Endothelial cell of umbilical vein (primary cell): ENCODE measurements at places on chromosomes 4 and X. TPM values are rescaled to one million over a fixed set of nuclear protein-coding genes. Genes with fewer than 3 reads are reported as not detected.
A peak's percentile ranks its signal among the peaks of the same experiment; 100 is the strongest.

HSFX4 gene
- not detected in 2 replicates for total RNA-seq

UGT8 gene
- total RNA-seq = 0.11 and 0.14 TPM in 2 replicates

DNA sequence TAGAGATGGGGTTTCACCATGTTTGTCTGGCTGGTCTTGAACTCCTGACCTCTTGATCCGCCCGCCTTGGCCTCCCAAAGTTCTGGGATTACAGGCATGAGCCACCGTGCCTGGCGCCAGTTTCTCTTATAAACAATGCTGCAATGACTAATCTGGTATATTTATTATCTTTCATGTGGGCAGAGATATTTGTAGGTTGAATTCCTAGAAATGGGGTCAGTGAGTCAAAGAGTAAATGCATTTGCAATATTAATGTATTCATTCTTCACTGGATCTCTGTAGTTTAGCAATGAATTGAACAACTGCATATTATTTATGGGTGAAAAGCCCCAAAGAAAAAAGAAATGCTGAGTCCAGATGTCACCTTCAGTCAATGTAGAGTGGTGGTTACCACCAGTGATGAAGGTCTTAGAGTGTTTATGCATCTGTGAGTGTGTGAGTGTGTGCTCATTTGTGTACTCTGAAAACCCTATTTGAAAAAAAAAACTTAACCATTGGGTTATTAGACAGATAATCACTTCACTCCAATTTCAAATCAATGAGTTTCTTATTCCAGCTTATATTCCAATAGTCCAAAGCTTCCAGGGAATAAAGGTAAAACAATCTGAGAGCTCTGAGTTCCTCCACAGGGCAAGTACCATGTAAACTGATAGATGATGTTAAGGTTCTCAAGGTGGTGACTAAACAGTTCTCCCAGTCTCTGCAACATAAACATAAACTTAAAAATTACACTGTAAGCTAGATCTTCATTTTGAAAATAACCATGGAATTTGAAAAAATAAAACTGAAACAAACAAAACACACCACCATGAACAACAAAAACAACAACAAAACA is 22.6 kb upstream of the CD38 start:
- peaks cover 16% of the 10 kb centered on the region for H3K4me1 ChIP-seq
- peak; percentile 49 for DNase-seq
- H3K4me3 ChIP-seq = no peak overlapping the region
- no peaks in the 10 kb centered on the region for H3K36me3 ChIP-seq

DNA sequence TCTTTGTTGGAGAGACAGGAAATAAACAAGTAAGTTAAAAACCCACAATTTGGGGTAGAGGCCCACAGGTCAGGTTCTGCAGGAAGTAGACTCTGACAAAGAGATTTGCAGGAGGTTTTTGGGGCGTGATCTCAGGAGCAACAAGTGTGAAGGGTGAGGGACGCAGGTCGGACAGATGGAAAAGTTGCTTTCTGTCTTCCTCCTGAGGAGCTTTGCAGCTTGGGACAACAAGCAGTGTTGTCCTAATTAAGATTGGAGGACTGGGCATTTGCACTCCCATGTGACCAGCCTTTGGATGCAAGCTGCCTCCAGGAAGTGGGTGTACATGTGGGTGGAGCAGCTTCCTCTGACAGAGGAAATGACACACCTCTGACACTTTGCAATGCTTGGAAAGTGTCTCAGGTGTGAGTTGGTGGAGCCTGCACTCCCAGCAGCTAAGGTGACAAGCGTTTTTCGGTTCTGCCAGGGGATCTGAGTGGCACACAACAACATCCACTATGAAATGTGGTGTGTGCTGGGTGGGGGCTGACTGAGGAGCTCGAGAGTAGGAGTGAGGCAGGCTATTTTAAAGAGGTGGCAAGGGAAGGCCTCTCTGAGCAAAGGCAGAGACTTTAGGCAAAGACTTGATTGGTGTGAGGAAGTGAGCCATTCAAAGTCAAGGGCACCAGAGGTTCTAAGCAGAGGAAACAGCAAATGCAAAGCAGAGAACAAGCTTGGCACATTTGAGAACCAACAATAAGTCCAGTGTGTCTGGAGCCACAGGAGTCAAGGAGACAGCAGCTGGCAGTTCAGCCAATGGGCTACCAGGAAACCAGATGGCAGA is 339.8 kb upstream of the GATB start:
- peaks cover 13% of the 10 kb centered on the region for H3K4me1 ChIP-seq
- H3K27ac ChIP-seq = no peak overlapping the region
- peak; percentile 27 for DNase-seq
- no peaks in the 10 kb centered on the region for H3K27me3 ChIP-seq

GLRA3 gene
- not detected in 2 replicates for total RNA-seq

MOSPD2 gene
- total RNA-seq = 13.3 and 14.9 TPM in 2 replicates

ARHGAP24 gene
- 79.4 and 87.5 TPM in 2 replicates for total RNA-seq

GRCh38 chrX:123732670-123733363 is at the start of gene THOC2:
Gene THOC2 (minus strand): TSS chrX:123733052. CDS start chrX:123733022, 30 bp downstream.
- peaks cover 24% of the 10 kb centered on the region for H3K4me1 ChIP-seq
- no peaks in the 10 kb centered on the region for H3K27me3 ChIP-seq
- H3K27ac ChIP-seq = peak within 1 kb of the TSS; percentile 87
- peak within 1 kb of the TSS; percentile 95 for H3K4me3 ChIP-seq
- H3K36me3 ChIP-seq = no peaks in the 10 kb centered on the region

GRCh38 chr4:150072906-150073714 is 5.1 kb upstream of the DCLK2 start:
- no peaks in the 10 kb centered on the region for H3K27me3 ChIP-seq
- no peak overlapping the region for H3K27ac ChIP-seq
- DNase-seq = peak; percentile 34
- peaks cover 6% of the 10 kb centered on the region for H3K4me1 ChIP-seq
- no peaks in the 10 kb centered on the region for H3K36me3 ChIP-seq

DNA sequence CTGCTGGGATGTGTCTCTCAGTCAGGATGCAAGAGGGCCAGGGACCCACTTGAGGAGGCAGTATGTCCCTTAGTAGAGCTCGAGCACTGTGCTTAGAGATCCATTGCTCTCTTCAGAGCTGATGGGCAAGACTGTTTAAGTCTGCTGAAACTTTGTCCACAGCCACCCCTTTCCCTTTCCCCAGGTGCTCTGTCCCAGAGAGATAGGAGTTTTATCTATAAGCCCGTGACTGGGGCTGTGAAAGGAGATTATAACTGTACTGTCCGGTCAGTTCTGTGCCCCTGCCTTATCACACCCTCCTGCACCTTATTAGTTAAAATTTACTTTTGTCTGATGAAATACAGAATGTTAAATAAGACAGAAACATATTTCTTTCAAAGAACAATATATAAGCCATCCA is 378.4 kb downstream of the PABPC4L start:
- H3K4me3 ChIP-seq = no peak overlapping the region
- no peak for DNase-seq
- H3K4me1 ChIP-seq = no peaks in the 10 kb centered on the region
- H3K27ac ChIP-seq = no peak overlapping the region
- H3K27me3 ChIP-seq = no peaks in the 10 kb centered on the region
- H3K36me3 ChIP-seq = no peaks in the 10 kb centered on the region

ATP2B3 gene
- total RNA-seq = 0.07 and 0.16 TPM in 2 replicates

- no peak overlapping the region for H3K4me3 ChIP-seq
- H3K27me3 ChIP-seq = no peaks in the 10 kb centered on the region
- peak; percentile 30 for DNase-seq
- no peak overlapping the region for H3K27ac ChIP-seq
- no peaks in the 10 kb centered on the region for H3K36me3 ChIP-seq
- H3K4me1 ChIP-seq = no peaks in the 10 kb centered on the region
Observed at GRCh38 chr4:7358100-7358735, 76.5 kb downstream of the PSAPL1 start.

DNA sequence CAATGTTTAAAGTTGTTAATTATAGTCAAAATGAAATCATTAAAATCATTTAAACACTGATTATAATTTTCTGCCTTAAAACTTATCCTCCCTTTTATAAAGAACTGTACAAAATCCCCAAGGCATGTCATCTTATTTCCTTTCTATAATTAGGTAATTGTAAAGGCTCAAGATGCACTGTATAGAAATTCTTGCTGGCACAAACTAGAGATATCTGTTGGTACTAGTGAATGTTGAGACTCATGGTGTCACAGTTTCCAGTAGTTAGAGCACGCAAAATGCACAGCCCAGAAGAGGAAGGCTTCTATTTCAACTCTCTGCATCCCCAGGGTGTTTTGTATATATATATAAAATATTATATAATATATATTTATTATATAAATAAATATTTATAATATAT is 22.7 kb upstream of the PLA2G12A start:
- no peak overlapping the region for H3K4me3 ChIP-seq
- no peaks in the 10 kb centered on the region for H3K27me3 ChIP-seq
- no peaks in the 10 kb centered on the region for H3K36me3 ChIP-seq
- H3K27ac ChIP-seq = no peak overlapping the region
- DNase-seq = no peak

GRCh38 chrX:154396973-154397887 is 947 bp upstream of the RPL10 start:
- peak overlapping the region; percentile 62 for H3K4me3 ChIP-seq
- no peaks in the 10 kb centered on the region for H3K27me3 ChIP-seq
- DNase-seq = peak; percentile 61
- H3K27ac ChIP-seq = peak overlapping the region; percentile 87
- H3K4me1 ChIP-seq = peaks cover 8% of the 10 kb centered on the region

HOPX gene
- total RNA-seq = 0.62 and 5.8 TPM in 2 replicates

EXOC1L gene
- total RNA-seq = not detected in 2 replicates

DNA sequence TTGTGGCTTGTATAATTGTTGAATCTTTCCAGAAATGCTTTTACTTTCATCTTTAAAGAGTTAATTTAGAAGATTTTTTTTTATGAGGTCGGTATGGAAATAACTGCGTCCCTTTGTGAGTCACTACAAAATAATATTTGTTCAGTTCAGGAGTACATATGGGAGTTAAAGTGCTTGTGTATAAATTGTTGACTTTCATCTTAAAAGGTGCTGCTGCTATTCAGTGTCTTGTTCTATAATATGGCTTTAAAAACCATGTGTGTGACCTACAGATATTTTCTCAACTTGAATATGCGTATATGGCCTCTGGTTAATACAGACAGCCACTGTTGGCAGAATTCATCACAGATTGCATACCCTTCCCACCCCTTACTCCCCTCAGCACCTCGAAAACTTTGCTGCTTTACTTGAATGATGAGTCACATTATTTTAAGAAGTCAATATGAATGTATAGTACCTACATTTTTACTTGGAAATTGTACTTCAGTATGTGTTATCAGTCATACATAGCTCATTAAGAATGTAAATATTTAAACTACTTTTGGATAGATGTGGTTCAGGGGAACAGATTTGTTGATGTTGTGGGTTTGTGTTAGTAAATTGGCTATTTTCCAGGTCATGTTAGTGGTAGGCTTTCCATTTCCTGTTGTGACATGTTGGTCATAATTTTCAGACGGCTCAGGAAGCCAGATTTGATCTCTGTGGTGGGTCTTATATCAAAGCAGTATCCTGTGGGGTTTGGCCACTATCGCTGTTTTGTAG is 1.5 kb downstream of the CLCN3 start:
- peaks cover 19% of the 10 kb centered on the region for H3K4me1 ChIP-seq
- peak overlapping the region; percentile 81 for H3K4me3 ChIP-seq
- H3K36me3 ChIP-seq = no peaks in the 10 kb centered on the region
- H3K27ac ChIP-seq = peak overlapping the region; percentile 92

HERC6 gene
- total RNA-seq = 4.1 and 5.0 TPM in 2 replicates
